ENCODE measurements at places on chromosomes 11 and 22. TPM values are rescaled to one million over a fixed set of nuclear protein-coding genes. Genes with fewer than 3 reads are reported as not detected.

Gene OR2AG2
- not detected for total RNA-seq

GRCh38 chr11:61293867-61294716 lies 1.0 kb downstream of the VWCE start:
- DNase-seq: peak; percentile 17

GRCh38 chr22:28247667-28248363 lies 328.8 kb upstream of the PITPNB start:
- DNase-seq: no peak

GRCh38 chr11:134512061-134512460 lies 100.0 kb upstream of the B3GAT1 start:
- no peak for DNase-seq

GRCh38 chr11:76610871-76611475 lies 59.6 kb downstream of the LRRC32 start:
- no peak for DNase-seq

DNA sequence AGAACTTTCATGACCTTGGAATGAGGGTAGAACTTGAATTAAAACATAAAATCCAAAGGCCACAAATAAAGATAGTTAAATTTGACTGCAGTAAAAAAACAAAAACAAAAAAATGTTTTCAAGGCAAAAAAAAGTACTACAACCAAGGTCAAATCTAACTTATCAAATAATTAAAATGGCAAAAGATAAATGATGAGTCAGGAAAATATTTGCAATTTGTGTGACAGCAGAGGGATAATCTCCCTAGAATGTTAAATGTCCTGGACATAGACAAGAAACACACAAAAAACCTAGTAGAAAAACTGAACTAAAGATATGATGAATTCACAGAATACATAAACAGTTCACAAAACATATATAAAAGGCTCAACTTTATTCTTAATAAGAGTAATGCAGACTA lies 110.2 kb upstream of the TEAD1 start:
- DNase-seq: no peak

DNA sequence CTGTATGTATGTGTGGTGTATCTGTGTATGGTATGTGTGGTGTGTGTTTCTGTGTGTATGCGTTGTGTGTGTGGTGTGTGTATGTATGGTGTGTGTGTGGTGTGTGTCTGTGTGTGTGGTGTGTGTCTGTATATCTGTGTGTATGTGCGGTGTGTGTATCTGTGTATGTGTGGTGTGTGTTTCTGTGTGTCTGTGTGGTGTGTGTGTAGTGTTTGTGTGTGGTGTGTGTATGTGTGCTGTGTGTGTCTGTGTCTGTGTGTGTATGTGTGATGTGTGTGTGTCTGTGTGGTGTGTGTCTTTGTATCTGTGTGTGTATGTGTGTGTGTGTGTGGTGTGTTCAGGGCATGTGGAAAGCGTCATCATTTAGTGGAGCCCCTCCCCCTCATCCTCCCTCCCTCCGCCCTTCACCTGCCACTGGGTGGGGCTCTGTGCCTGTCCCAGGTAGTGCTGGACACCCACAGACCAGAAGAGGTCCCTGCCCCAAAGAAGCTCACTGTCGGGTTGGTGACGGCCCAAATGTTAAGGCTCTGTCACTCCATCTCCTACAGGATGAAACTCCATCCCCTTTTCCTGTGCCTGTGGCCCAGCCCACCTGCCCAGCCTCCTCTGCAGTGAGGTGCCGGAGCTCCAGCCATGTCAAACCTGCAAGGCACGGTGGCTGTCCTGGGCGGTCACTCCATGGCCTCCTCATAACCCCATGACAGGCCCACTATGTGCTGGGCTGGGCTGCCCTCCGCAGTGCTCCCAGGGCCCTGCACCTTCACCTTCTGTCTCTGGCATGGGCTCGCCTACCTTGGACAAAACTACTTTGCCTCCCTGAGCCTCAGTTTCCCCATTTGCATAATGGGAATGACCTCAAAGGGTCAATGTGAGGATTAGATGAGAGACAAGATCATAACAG lies 23.4 kb upstream of the SHISAL1 start:
- DNase-seq: peak; percentile 14

DNA sequence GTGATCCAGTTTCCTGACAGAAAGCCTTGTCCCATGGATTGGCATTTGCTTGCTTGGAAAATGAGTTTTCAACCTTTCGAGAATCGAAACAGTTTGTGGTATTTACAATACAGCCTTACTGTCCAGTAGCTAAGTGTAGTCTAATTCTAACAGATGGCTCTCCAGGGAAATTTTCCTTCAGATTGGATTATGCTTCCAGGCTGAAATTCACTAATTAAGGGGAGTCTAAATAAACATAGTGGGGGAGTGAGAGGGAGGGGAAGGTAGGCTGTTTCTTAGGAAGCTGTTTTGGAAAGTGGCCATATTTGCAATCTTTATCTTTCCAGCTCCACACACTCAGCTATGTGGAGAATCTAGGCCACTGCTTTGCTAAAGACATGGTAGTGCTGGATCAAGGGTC lies 81.3 kb downstream of the SYT9 start:
- DNase-seq: no peak

DNA sequence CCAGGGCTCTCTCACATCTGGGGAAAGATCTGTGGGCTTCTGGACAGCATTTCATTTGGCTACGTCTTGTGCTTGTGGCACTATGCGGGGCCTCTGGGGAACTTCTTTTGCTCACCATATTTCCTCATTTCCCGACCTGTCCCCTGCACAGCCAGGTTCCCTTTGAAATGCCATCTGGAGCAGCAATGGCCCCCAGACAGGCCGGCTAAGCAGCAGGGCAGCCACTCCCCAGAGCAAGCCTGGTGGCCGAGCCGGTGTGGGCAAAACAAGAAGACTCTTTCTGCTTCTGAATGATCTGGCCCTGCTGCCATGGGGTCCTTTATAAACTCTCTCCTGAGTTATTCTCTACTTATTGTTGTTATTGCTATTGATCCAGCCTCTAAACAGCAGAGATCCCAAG lies 190.7 kb upstream of the NECTIN1 start:
- DNase-seq: no peak

DNA sequence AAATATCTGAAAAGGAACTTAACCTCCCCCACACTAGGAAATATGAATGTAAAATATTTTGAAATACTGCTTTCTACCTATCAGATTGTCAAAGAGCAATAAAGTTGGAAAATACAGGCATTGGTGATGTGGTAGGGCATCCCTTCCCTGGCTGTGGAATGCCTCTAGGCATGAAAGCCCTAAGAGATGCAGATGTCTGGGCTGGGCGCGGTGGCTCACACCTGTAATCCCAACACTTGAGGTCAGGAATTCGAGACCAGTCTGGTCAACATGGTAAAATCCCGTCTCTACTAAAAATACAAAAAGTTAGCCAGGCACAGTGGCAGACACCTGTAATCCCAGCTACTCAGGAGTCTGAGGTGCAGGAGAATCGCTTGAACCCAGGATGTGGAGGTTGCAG lies 22.0 kb downstream of the ARAP1 start:
- DNase-seq: no peak

DNA sequence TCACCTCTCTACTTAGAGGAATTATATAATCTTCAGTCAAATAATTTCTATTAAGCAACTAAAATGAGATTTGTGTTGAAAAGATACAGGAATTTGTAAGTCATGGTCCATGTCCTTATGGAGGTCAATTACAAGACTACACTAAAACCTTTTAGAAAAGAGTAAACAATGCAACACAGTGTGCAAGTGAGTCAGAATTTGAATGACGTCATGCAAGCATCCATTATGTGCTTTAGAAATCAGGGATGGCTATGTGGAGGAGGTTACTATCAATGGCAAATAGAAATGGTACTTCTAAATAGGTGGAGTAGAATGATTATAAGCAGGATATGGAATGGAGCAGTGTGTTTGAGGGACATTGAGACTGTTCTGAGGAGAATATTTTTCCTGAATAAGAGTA lies 16.6 kb downstream of the OR10D3 start:
- DNase-seq: no peak

Measured in activated CD4-positive, alpha-beta T cell treated with anti-CD3 and anti-CD28 coated beads, Interleukin-2, amount 10 ng/mL, durations not matched to agents 7 days and 5 days (primary cell).